ENCODE measurements at places on chromosomes 7 and 10.

DNA sequence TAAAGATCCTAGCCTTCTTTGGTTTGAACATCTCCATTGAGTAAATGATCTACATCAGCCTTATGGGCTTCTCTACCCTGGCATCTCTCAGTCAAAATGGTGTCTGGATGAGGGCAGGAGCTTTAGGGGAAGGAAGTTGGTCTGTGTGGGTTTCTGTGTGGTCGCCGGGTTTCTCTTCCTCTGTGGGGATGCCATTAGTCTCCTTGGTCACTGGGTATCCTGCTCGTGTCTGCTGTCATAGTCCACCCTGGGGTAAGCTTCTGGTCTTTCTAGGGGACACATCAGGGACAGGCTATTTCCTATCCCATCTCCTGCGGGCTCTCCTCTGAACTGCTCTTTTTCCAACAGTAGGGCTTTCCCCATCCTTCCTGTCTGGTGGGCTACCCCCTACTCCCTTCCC, 150.3 kb upstream of the NPY start:
- no peak for DNase-seq

GRCh38 chr7:151836191-151836926, 40.6 kb downstream of the PRKAG2 start:
- no peak for DNase-seq

DNA sequence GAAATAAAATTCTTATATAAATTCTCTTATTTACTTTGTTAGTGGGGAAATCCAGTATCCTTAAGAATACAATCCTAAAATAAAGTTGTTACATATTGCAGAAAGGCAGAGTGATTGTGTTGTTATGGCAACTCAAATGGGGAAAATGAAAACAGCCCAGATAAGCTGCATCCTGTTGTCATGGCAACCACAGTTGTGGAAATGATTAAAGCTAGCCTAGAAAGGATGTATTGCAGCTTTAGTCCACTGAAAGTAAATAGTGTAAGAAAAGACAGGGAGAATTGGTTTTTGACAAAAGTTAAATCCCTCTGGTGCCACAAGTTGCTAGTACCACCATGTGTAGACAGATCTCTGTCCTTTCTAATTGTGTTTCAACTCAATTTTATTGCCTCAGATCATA, 43.2 kb downstream of the BTRC start:
- DNase-seq, result no peak

- DNase-seq, result no peak
Observed at GRCh38 chr7:115549910-115550309, 480.7 kb downstream of the TFEC start.

GRCh38 chr10:4111643-4112042, 326.6 kb upstream of the KLF6 start:
- no peak for DNase-seq

DNA sequence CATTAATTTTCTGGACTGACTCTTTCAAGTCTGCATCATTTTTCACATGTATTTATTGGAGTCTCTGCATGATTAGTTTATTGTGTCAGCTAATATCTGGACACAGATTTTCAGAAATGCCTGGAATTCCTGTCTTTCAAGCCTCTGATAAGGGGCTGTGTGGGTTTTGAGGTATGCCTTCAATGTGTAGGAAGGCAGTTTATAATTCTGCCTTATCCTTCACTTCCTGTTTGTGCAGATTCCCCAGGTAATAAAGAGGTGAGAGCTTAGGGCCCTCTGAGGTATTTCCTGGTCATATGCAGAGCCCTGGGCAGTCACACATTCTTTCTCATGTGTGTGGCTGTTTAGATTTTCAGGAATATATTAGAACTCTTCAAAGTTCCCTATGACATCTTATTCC, 79.4 kb upstream of the PRKCQ start:
- DNase-seq, result no peak

DNA sequence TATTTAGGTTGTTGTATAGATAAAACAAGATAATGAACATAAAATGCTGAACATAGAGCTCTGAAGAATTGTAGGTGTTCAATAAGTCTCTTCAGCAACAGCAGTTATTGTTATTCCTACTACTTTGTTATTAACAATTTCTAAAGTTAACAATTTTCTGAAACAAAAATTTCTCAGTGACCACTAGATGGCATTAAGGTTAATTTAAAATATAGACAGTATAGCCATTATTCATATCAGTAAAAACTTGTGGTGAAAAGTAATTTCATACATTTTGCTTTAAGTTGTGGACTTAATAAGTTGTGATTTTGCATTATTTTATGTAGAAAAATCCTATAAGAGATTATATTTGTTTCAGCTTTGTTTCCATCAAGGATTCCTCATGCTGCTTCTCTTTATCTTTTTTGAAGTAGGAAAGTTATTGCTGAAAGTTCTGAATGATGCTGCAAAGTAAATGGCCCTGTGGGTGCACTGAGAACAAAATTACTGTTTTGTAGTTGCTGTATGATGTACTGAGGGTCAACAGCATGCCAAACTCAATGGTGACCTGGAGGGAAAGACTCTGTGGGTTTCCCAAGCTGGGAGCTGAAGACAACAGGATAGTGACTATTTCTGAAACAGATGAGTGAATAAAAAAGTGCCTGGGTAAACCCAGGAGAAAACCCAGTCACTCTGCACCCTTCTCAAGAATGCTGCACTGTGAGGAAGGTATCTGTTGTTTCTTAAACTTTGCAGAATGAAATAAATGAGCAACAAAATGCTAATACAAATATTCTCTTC, 253.6 kb downstream of the KIF20B start:
- no peak for DNase-seq

DNA sequence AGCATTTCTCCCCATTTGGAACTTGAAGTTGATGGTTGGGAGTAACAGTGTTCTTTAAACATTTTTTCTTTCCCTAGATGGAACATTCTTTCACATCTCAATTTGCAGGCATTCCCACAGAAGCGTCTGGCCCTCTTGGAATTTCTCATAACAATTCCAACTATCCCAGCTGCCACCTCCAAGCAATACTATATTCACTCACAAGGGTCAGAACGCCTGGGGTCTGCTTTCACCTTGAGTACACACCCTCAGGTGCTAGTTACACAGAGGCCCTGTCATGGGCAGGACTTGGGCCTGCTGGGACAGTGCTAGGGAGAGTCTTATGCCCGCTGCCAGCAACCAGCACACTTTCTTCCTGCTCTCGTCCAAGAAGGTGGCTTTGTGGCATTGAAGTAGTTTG, 136.5 kb downstream of the JCAD start:
- no peak for DNase-seq
